GM04504 (cell line): ENCODE measurements at places on chromosomes 7 and 10.
A peak's percentile ranks its signal among the peaks of the same experiment; 100 is the strongest.

- peak; percentile 97 for DNase-seq
These were observed 13.5 kb upstream of the TSPAN13 start for GRCh38 chr7:16739863-16740622.

- DNase-seq, result no peak
These were observed 35.7 kb downstream of the POLR3A start for GRCh38 chr10:77993620-77994019.

DNA sequence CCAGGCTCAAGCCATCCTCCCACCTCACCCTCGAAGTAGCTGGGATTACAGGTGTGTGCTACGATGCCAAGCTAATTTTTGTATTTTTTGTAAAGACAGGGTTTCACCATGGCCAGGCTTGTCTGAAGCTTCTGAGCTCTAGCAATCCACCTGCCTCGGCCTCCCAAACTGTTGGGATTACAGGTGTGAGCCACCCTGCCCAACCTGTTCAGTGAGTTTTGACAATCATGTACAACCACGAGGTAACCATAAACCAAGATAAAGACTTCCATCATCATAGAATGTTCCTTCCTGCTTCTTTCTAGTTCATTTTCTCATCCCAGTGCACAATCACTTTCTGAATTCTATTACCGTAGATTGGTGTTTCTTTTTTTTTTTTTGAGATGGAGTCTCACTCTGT, 30.5 kb upstream of the MKRN1 start:
- DNase-seq, result no peak

DNA sequence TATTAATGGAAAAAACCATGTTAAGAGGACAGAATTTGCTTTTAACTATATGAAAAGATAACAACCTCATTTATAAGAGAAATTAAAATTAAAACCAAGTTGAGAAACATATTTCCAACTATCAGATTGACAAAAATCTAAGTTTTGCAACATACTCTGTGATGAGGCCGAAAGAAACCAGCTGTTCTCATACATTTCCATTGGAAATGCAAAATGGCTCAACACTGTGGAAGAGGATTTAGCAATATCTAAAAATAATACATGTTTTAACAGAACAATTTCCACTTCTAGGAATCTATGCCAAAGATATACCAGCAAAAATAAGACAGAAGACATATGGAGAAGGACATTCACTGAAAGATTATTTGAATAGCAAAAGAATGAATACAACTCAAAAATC, 268.8 kb downstream of the DYNC1I1 start:
- DNase-seq, result no peak

DNA sequence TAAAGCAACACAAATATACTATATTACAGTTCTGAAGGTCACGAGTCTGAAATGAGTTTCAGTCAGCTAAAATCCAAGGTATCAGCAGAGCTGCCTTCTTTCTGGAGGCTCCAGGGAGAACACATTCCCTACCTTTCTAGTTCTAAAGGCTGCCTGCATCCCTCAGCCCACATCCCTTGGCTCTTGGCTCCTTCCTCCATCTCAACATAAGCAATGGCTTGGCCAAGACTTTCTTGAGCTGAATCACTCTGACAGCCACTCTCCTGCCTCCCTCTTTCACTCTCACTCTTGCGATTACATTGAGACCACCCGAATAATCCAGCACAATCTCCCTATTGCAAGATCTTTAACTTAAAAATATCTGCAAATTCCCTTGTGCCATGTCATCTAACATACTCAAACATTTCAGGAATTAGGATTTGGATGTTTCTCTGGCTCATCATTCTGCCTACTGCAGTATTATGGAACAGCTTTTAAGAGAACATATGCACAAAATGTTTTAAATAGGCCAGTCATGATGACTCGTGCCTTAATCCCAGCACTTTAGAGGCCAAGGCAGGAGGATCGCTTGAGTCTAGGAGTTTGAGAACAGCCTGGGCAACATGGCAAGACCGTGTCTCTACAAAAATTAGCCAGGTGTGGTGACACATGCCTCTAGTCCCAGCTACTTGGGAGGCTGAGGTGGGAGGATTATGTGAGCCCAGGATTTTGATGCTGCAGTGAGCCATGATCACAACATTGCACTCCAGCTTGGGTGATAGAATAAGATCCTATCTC, 144.2 kb upstream of the VSTM2A start:
- DNase-seq, result no peak

DNA sequence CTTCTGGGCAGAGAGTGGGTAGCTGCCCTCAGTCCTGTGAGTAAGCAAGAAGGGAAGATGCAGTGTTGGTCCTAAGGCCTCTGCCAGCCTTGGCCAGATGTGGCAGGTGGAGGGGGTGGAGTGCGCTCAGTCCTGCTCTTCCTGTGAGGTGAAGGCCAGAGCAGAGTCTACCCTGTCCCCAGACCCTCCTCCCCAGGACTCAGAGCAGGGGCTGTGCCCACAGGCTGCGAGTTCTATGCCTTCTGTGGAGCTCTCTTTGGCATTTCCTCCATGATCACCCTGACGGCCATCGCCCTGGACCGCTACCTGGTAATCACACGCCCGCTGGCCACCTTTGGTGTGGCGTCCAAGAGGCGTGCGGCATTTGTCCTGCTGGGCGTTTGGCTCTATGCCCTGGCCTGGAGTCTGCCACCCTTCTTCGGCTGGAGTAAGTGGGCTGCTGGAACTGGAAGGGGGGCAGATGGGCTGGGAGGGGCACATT, 4.0 kb downstream of the OPN4 start:
- DNase-seq, result no peak

DNA sequence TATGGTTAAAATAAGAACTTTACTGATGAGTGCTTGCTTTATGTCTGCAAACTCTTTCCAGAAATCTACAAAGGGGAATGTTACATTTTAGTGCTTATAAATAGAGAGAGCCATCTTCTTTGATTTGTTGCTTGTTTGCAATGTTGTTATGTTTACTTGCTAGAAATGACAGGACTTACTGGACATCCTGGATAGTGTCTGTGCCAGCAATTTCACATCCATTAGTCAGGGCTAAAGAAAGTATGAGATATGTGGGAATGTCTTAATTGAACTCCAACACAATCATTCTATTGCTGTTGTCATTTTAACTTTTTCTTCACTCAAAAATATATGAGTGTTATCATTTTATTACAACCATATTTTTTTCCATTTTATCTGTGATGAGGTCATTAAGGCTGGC, 453.2 kb downstream of the TNS3 start:
- peak; percentile 37 for DNase-seq

- DNase-seq, result no peak
These were observed 114.5 kb downstream of the CALN1 start for GRCh38 chr7:72297636-72298035.

DNA sequence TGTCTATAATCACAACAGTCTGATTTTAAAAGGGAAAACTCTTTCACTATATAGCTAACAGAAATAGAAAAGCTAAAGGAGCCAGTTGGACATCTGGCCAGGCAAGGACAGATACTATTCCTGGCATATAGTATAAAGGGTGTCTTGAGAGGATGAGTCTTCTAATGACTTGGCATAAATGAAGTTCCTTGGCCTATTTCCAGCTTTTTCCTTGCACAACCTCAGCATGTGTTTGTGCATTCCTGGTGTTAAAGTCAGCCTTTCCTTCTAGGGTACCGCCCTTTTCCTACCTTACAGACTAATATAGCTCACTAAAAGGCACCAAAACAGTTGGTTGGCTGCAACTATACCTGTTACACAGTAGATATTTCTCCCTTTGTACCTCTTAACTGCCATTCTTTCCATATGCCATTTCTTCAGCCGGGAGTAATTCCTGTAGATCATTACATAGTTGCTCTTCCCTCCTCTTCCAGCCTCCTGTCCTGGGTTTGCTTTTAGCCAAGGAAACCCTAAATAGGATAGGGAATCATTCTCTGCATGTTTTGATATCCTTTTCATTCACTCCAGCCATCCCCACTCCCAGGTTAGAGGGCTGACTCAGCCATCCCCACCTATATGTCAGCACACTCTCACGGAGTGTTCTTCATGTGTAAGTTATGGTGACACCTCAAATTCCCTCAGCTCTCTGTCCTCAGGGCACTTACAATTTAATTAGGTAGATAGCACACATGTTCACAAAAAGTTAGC, 102.1 kb upstream of the MDFIC start:
- DNase-seq, result peak; percentile 97

DNA sequence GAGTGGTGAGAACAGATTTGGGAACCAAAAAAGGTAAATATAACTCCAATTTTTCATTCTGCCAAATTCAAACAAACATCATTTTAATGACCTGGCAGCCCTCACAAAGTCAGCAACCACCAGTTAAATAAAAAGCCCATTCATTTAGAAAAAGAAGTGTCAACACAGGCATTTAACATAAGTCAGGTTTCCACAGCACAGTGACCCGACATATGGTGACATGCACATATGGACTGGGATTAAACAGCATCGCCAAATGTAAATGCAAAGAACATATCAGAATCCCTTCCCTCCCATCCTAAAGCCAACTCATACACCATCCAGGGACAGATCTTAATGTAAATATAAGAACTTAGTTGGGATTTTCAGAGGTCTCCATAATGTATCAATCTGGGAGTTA, 293.2 kb downstream of the FGFR2 start:
- no peak for DNase-seq

DNA sequence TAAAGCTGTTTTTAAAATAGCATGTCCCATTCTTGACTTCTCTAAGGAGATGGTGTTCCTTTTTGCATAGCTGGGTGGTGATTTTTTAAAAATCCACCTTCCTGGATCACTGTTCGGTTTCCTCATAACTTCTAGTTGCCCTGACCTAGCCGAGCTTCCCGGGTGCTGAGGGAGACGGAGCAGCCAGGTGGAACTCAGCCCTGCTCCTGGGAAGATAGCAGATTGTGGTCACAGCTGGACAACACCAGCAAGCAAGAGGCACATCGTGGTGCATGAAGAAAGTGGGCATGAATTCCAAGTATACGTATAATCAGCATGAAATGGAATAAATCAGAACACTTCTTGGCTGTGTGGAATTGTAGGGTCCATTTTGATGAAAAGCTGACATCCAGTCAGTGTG, 73.5 kb upstream of the RSU1 start:
- no peak for DNase-seq

- DNase-seq, result no peak
These were observed 117.1 kb downstream of the KMT2E start for GRCh38 chr7:105131033-105131656.

DNA sequence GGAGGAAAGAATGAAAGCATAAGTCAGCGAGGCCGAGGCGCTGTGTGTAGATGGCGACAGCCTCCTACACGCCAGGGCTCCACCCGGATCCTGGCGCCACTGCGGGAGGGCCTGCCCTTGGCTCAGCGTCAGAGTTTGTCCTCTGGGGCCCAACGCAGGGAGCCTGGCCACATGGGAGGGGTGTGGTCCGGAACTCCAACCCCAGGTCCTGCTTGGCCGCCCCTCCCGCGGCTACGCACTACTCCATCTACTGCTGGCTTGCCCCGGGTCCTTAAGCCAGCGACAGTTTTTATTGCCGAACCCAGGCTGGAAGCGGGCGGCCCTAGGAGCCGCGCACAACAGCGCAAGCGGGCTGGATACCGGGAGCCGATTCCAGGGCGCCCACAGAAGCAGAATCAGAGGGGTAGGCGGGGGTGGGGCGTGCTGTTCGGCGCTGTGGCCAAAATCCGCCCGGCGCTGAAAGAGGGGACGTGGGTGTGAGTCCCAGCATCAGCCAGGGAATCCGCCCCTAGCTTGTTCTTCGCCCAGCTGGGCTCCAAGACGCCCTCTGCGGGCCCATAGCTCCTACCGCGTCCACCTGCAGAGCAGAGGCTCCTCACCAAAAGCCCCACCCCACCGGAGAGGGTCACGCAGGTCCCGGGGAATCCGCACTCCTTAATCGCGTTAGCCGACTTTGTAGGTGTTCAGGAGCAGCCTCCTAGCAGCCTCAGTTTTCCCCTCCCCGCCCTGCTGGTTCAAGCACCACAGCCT, 4.5 kb downstream of the KAZALD1 start:
- DNase-seq, result no peak

- no peak for DNase-seq
These were observed 238.4 kb downstream of the DIP2C start for GRCh38 chr10:451021-451471.

- DNase-seq, result peak; percentile 43
These were observed 4.0 kb upstream of the AQP1 start for GRCh38 chr7:30907527-30908267.

GRCh38 chr10:58723966-58724365, 211.3 kb downstream of the BICC1 start:
- DNase-seq, result no peak

- no peak for DNase-seq
These were observed 1305.4 kb upstream of the SORCS1 start for GRCh38 chr10:108469940-108470339.

DNA sequence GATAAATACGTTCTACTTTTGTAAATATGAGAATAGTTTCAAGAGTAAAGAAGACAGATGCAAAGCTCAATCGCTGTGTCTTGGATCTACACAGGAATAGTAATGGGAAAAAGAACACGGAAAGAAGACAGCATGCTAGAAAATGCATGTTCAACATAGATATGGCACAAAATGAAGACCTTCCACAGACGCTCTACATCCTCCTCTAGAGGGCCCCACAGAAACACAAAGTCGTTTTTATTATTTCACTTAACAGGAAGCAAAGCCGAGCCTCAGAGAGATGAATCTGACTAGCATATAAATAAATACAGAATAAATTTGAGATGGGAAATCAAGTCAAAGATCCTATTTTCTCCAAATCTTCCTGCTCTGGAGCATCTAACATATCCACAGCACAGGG, 292.6 kb downstream of the PARD3 start:
- DNase-seq, result no peak

- DNase-seq, result no peak
These were observed 224.2 kb upstream of the LYZL1 start for GRCh38 chr10:29064680-29065079.

DNA sequence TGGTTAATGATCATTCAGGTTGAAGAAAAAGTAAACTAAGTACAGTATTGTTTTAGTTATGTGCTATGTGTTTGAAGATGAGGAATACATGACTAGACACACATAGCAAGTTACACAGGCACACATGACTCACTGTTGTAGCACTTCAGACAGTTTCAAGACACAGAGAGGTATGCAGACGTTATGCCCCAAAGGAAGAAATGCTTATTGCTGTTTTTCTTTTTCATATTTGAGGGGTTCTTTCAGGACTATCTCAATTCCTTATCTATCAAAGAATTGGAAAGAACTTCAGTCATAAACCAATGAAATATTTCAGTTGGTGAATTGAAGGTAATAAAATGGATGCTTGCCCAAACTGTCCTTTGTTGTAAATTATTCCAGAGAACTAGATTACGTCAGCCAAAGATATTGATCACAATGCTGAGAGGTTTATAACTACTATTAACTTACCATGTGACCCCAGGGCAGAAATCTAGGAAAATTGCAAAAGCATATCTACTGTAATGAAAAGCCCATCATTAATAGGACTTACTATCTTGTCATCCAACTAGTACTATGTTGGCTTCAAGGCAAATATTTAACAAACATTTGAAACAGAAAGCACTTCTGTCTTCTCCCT, 61.2 kb upstream of the CAPZA2 start:
- peak; percentile 28 for DNase-seq

DNA sequence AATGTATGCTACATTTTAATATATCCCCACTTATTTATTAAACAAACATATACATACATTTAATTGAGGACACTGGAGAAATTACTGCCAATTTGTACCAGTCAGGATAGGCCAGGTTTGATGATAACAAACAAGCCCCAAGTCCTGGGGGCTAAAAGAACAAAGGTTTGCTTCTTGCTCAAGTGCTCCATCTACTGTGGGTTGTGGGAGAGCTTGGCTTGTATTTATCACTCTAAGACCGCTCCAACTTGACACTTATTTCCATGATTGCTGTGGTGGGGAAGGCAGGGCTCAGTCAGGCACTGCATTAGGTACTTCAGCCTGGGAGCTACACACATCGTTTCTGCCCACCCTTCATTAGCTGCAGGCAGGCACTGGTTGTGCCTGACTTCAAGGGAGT, 136.6 kb upstream of the ZNF32 start:
- no peak for DNase-seq
